OCI-M1 (cell line): ENCODE measurements at places on chromosomes 3 and 15.

- DNase-seq, result no peak
Observed at GRCh38 chr3:195045481-195046210, 225.3 kb downstream of the XXYLT1 start.

GRCh38 chr15:100570735-100571313 lies 31.2 kb downstream of the LINS1 start:
- DNase-seq, result no peak

- DNase-seq, result no peak
Observed at GRCh38 chr3:123446210-123446609, 2.7 kb downstream of the ADCY5 start.

DNA sequence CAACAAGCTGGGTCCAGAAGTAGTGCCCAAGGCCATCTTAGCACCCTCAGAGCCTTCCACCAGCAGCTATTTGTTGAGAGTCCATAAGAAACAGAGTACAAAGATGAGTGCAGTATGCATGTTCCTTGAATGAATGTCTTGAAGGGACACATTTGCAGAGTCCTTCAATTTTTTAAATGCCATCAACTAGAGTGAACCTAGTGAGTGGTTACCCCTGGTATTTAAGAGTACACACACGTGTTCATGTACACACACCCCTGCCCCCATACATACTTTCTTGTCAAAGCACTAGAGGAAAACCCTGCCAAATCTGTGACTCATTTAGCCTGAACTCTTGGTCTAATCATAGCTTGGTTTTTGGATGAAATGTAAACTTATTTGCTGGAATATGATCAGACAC lies 84.5 kb upstream of the GALNT15 start:
- DNase-seq, result no peak

GRCh38 chr15:32982001-32982400 lies 212.5 kb downstream of the FMN1 start:
- no peak for DNase-seq

GRCh38 chr3:14819671-14820070 lies 909 bp downstream of the FGD5 start:
- no peak for DNase-seq

DNA sequence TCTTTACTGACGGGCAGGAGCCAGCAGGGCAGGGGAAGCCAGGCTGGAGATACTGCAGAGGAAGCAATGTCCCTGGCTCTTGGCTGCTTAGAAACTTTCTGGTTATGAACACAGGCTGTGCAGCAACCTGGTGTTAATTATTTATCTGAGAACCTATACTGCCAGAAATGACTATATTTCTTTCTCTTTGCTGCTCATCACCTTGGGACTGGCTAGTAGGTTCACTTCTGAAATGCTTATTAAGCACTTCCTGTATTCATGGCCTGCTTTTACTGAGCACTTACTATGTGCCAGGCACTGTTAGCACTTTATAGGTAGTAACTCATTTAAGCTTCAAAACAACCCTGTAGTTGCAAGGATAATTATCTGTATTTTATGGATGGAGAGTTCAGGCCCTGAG lies 57.6 kb downstream of the RAB11A start:
- DNase-seq, result no peak

- no peak for DNase-seq
Observed at GRCh38 chr3:127531821-127532220, 58.7 kb downstream of the TPRA1 start.

GRCh38 chr3:13590841-13591520 lies 42.1 kb downstream of the FBLN2 start:
- no peak for DNase-seq

DNA sequence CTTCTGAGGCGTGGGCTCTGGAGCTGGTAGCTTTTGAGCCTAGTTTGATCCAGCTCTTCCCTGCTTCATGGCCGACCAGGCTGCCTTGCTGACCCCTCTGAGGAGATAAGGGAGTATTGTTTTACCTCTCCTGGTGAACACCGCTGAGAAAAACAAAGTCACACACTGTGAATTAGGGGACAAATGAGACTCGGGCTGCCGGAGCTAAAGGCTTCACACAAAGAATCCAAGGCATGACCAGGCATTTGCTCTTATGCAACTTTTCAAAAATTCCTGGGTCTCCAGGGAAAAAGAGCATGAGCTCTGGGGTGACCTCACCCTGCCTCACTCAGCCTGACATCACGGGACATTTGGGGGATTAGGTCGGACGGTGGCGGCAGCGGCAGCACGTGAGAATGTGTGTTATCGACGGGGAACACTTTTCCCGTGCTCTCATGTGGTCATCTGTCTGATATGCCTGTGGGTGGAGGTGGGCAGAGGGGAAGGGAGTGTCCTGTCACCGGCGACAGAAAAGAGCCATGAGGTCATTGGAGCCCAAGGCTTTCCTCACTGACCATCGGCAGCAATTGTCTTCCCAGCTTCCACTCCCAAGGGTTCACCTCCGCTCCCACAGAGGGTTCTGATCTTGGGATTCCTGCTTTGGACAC lies 61.0 kb downstream of the TMEM44 start:
- peak; percentile 82 for DNase-seq

GRCh38 chr15:23038726-23039142 lies 635 bp downstream of the TUBGCP5 start:
- DNase-seq, result peak; percentile 50

- DNase-seq, result no peak
Observed at GRCh38 chr3:154078672-154079071, 42.5 kb upstream of the ARHGEF26 start.

- DNase-seq, result peak; percentile 5
Observed at GRCh38 chr3:63565220-63565619, 87.3 kb upstream of the SNTN start.

GRCh38 chr3:37514055-37514665 lies 339.8 kb upstream of the LRRFIP2 start:
- no peak for DNase-seq

GRCh38 chr3:185733980-185734724 lies 90.7 kb downstream of the IGF2BP2 start:
- peak; percentile 77 for DNase-seq

DNA sequence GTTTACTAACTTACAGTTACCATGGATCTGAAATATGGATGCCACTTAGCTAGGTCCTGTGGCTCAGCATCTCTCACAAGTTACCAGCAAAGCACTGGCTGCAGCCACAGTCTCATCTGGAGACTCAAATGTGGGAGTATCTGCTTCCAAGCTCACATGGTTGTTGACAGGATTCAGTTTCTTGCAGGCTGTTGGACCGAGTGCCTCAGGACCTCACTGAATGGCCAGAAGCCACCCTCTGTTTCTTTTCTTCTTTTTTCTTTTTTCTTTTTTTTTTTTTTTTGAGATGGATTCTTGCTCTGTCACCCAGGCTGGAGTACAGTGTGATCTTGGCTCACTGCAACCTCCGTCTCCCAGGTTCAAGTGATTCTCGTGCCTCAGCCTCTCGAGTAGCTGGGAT lies 20.1 kb upstream of the AMOTL2 start:
- DNase-seq, result no peak

GRCh38 chr15:67559576-67559975 lies 17.1 kb downstream of the MAP2K5 start:
- no peak for DNase-seq

- DNase-seq, result no peak
Observed at GRCh38 chr3:17798000-17798399, 55.6 kb upstream of the TBC1D5 start.

- peak; percentile 15 for DNase-seq
Observed at GRCh38 chr15:39468331-39468730, 112.5 kb upstream of the THBS1 start.

DNA sequence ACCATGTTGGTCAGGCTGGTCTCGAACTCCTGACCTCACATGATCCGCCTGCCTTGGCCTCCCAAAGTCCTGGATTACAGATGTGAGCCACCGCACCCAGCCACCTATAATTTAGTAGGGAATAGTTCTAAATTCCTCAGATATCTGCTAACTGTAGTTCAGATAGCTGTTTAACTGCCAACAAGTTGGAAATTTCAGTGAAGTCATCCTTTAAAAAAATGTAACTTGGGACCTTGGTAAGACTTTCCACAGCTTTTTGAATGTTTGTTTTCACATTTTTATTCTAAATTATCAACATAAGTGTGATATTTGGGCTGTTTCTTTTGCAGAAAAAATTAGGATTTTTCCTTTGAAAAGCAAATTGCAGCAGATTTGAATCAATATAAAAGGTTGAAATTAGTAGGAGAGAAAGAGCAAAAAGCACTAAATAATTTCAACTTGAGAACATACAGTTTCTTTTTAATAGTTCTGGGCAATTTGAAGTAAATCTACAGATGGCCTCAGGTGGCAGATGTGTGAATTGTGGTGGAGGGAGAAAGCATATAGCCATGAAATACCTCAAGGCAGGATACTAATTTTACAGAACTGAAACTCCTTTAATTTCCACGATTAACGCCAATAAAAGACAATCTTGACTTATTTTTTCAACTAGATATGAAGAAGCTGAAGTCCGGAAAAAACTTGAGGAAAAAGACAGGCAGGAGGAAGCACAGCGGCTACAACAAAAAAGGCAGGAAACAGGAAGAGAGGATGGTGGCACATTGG lies 34.3 kb downstream of the USP8 start:
- DNase-seq, result no peak

DNA sequence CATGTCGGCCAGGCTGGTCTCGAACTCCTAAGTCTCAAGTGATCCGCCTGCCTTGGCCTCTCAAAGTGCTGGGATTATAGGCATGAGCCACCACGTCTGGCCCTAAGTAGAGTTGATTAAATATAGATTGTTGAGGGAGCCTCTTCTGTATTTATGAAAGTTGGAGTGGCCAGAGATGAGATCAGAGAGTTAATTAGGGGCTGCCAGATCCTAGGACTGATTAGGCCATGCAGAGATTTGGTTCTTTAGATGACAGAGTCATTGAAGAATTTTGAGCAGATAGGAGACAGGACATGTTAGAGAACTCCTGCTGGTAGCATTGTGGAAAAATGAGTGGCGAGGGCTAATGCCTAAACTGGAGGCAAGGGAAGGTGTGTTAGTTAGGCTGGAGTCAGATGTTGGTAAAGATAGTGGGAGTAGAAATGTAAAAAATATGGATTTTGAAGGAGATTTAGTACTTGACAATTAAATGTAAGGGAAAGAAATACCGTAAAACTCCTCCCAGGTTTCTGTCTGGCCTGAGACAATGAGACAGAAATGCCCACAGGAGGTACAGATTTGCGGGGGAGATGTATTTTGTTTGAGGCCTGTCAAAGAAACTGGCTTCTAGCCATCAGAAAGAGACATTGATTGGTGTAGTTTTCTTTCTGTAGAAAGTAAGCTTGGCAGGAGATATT lies 23.4 kb downstream of the SACM1L start:
- no peak for DNase-seq

DNA sequence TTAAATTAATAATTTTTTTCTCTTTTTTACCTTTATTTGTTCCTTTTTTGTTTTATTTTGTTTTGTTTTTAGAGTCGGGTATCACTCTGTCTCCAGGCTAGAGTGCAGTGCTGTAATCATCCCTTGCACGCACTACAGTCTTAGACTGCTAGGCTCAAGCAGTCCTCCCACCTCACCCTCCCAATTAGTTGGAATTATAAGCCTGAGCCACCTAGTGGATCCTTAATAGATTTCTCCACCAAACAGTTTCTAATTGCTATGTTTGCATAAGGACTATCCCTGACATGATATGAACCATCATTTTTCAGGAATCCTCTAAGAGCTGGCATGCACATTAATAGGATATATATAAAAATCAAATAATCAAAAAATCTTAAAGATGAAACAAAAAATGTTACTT lies 993.2 kb downstream of the OTOL1 start:
- DNase-seq, result peak; percentile 0

DNA sequence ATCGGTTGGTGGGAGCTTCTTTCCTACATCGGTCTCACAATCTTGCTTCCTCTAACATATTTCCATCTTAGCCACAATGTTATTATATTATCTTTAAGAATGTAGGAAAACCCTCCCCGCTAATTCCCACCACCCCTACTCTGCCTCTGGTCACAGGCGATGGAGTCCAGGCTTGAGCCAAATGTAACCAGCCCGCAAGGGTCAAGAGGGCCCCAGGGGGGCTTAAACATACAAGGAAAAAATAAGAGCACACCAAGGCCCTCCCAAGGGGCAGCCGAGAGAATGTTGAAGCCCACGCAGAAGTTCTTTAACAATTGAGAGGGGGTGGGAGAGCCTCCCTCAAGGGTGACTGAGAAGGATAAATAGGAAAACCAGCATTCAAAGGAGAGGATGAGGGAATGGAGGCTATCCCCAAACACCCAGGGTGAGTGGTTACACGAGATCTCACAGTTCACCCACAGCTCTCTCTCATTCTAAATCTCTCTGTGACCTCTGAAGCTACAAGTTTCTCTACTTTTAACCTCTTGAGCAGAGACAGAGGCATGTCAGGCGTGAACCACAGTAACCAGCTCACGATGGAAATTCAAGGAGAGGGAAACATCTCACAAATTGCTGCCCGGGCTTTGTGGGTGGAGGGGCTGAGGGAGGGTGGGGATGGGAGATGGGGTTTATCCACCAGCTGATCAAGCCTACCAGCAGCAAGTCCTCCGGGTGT lies 31.4 kb upstream of the UACA start:
- no peak for DNase-seq

GRCh38 chr3:197801891-197802778 lies 11.1 kb downstream of the LRCH3 start:
- DNase-seq, result peak; percentile 72

- DNase-seq, result peak; percentile 21
Observed at GRCh38 chr15:63971904-63972303, 74.4 kb downstream of the DAPK2 start.

GRCh38 chr3:171125010-171125409 lies 98.5 kb upstream of the SLC2A2 start:
- DNase-seq, result no peak

DNA sequence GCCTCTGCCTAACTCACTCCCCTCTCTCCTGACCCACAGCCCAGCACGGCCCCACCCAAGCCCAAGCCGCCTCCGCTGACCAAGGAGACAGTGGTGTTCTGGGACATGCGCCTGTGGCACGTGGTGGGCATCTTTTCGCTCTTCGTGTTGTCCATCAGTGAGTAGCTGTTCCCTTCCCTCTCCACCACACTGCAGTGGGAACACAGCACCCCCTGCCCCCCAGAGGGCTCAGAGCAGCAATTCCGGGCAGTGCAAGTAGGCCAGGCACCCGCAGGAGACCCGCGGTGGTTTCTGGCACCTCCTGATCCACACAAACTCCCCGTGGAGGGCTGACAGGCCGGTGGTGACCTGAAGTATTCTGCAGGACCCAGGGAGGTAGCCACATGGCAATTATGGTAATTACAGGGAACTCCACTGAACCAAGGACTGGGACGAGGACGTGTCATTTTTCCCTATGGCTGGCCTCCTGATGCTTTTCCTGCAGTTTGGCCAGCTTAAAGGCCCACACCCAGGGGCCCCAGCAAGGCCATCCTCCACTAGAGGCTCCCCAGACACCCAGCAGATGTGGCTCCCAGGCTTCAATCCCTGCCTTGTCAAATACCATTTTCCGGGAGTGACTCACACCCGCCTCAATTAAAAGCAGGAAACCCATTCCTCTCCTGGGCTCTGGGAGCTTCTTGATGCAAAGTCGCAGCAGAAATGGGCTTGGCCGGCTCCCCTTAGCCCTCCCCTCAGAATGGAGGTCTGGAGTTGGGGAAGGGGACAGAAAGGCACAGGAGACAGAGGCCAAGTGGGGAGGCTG lies 4.8 kb downstream of the TMIE start:
- DNase-seq, result no peak

GRCh38 chr15:96037584-96037983 lies 292.9 kb upstream of the NR2F2 start:
- peak; percentile 64 for DNase-seq
